ENCODE measurements at places on chromosomes 5 and 9.

GRCh38 chr5:1292846-1293415 lies 1.9 kb downstream of the TERT start:
- DNase-seq = no peak

GRCh38 chr9:84170521-84171141 lies 169.9 kb downstream of the SLC28A3 start:
- no peak for DNase-seq

GRCh38 chr9:121958530-121958929 lies 134.6 kb downstream of the TTLL11 start:
- DNase-seq = no peak

GRCh38 chr5:10695759-10696543 lies 65.1 kb downstream of the DAP start:
- DNase-seq = no peak

- no peak for DNase-seq
These were observed 107.2 kb downstream of the UBE2R2 start for GRCh38 chr9:33923998-33924701.

- no peak for DNase-seq
These were observed 356.9 kb upstream of the RGMB start for GRCh38 chr5:98416541-98416940.

DNA sequence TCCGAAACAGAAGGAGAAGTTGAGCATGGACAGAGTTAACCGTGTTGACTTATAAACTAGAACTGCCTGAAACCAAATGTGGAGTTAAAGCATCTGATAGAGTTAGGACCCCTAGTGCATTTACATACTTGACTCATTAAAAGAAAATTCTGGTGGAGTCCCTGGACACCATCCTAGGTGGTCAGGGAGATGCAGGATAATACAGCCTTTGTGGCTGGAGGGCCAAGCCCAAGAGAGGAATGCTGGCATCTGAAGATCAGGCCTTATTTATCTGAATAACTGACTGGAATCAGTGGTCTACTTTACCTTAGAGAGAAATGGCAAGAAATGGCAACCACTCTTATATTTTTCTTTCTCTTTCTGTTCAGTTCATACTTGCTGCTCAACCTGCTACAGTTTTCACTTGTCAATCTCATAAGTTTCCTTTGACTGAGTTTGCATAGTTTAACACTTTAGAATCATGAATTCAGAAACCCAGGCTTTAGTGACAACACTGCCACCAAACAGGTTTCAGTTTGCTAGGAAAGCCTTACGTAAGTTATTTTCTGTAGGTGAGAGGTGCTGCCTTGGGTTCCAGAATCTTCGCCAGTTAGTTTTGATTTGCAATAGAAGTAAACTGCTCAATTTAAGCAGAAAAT lies 10.2 kb downstream of the CMYA5 start:
- no peak for DNase-seq

- no peak for DNase-seq
These were observed 36.1 kb downstream of the FAM114A2 start for GRCh38 chr5:154002511-154003020.

DNA sequence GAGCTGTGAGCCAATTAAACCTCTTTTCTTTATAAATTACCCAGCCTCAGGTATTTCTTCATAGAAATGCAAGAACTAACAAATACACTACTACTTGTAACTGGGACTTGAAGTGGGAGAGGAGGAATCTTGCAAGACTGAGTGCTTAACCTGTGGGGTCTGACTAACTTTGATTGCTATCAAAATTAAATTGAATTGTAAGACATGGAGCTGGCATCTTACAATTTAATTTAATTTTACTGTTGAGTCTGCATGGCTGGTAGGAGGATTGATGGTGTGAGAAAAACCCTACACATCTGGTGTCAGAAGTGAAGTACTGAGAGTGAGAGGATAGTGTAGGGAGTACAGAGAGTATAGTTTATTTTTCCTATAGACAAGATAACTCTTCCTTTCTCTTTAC lies 1259.9 kb downstream of the CDH12 start:
- DNase-seq = no peak

DNA sequence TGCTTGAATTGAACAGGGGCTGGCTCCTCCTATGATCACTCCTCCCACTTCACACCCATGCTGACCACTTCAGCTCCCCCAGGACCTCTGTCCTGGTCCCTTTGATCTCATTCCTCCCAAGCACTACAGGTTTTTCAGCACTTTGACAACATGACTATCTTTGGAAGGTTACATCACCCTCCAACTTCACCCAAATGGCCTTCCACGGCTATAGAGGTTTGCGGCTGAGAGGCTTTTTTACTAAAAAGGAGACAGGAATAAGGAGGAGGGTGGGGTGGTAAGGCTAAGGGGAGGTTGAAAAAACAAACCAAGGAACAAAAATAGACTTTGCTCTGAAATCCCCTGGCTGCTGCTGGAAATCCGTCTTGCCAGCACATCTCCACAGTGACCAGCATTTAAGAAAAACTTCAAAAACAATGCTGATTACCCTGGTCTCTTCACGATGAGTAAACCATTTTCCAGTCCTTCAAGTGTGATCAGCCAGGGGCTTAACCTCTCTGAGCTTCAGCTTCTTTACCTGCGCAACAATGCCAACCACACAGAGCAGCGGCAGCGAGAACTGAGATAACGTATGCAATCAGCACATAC lies 102.7 kb downstream of the DPYSL3 start:
- no peak for DNase-seq

- DNase-seq = no peak
These were observed 567.2 kb downstream of the PTPRD start for GRCh38 chr9:10045598-10045997.

- DNase-seq = no peak
These were observed 9.6 kb upstream of the FSD1L start for GRCh38 chr9:105438141-105438806.

DNA sequence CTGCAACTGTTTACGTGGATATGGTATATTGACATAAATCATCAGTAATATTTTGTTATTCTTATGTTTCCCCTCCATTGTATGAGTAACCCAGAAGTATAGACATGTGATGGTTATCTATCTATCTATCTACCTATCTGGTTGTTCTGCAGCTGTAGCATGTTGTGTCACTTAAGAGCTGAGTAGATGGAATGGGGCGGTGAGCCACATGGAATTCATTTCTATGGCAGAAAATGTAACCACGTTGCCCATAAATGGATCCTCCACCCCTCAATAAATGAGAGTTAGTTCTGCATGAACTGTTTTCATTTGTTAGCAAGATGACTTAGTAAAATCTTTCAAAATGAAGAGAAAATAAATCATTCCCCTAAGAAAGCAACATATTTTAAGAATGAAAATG lies 553.2 kb downstream of the MAT2B start:
- no peak for DNase-seq

All from stimulated activated CD8-positive, alpha-beta memory T cell treated with anti-CD3 and anti-CD28 coated beads, Interleukin-4, amount 100 ng/mL, for 1 hour (primary cell).